ENCODE measurements at places on chromosomes 7 and 10. TPM values are rescaled to one million over a fixed set of nuclear protein-coding genes. Genes with fewer than 3 reads are reported as not detected.

DRGX gene
- not detected for total RNA-seq

RNF32 gene
- 2.6 TPM for total RNA-seq

ACTR3C gene
- total RNA-seq, result 23.0 TPM

VIM gene
- 4,793 TPM for total RNA-seq

NPY gene
- total RNA-seq, result not detected

TUBB8 gene
- not detected for total RNA-seq
